Type B pancreatic cell (in vitro differentiated cells): ENCODE measurements at places on chromosomes 6 and 20. TPM values are rescaled to one million over a fixed set of nuclear protein-coding genes. Genes with fewer than 3 reads are reported as not detected.

- DNase-seq = no peak
Observed at GRCh38 chr20:62484478-62484877, 8.7 kb upstream of the GATA5 start.

DNA sequence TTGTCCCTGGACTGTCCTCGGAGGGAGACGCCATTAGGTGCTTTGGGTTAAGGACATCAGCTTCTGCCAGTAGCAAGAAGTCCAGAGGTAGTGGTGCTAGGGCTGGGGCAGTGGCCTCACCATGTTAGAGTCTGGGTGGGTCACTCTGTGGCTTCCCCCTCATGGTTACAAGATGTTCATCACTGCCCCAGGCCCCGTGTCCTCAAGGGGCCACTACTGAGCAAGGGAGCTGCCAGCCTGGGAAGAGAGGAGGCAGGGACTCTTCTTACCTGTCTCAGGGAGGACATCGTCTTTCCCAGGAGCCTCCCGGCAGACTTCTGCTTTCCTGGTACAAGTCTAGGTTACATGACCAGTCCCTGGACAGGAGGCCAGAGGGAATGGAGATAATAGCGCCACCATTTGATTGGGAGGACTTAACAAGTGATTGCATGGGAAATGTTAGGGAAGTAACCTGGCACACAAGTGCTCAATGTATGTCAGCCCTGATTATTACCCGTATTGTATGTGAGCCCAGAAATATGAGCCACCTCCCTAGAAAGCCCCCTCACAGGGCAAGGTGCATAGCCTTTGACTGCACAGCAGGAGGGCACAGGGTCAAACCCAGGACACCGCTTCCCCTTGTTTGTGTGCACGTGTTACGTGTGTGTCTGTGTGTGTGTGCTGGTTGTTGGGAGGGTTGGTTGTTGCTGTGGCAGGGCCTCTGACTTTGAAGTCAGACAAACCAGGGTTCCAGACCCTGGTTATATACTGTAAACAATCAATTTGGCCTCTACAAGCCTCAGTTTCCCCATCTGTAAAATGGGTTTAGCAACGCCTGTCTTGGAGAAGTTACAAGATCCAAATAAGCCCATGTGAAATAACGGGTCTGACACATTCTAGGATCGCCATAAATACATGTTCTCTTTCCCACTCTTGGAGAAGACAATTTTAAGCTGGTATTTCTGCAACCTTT is 30.0 kb downstream of the SIRPA start:
- DNase-seq = no peak

DNA sequence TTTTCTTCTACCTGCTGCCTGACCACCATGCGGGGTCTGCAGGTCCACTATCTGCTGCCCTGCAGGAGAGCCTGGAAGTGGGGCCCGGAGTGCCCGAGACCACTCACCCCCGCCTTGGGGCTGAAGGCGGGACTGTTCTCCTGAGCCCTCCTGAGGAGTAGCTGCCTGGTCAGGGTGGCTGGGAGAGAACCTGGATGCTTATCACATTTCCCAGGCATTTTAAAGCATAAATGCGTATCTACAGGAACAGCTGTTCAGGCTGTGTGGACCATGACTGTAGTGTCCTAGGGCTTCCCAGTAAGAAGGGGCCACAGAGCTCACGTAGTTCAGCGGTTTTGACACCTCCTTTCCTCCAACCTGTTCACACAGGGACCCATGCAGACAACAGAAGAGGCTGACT is 123.3 kb downstream of the AGPAT4 start:
- no peak for DNase-seq

The GPR6 gene
- total RNA-seq = not detected in 2 replicates

The CGAS gene
- 0.12 TPM in 2 replicates for total RNA-seq

DNA sequence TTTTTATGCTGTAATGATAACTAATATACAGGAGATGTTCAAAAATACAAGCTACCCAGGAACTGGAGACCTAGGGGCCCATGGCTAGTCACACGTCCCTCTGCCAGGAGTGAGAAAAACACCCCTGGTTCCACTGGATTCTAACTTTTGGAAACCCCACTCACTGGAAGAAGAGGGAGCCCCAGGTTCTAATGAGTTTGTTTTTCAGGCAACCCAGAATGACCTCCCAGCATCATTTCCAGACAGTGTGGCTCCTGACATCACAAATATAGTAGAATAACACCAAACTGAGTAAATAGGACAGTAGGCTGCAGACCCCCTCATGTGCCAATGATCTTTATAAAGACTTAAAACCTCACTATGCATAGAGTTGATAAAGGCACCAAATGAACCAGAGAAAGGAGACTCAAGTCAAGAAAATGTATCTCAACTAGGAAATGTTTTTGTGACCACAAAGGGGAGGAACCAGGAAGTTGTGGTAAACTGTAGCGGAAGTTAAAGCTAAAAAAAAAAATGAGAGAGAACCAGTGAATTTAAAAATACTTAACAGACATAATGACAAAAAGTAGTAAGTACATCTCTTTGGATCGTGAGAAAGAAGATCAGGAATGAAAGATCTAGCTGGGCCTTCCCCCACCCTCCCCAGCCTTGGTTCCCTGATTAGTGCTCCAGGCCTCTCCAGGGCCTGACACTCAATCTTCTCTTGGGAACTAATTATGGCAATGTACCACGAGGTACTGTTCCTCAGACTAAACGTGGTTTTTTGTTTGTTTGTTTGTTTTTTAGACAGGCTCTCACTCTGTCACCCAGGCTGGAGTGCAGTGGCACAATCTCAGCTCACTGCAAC is 19.8 kb downstream of the HLA-E start:
- no peak for DNase-seq
